T-helper 2 cell (primary cell): ENCODE measurements at places on chromosomes 11 and 22.

GRCh38 chr11:61880454-61880853 lies 10.9 kb downstream of the FADS3 start:
- no peak for DNase-seq

- no peak for DNase-seq
Measured at GRCh38 chr11:94832604-94833235, 64.6 kb downstream of the AMOTL1 start.

DNA sequence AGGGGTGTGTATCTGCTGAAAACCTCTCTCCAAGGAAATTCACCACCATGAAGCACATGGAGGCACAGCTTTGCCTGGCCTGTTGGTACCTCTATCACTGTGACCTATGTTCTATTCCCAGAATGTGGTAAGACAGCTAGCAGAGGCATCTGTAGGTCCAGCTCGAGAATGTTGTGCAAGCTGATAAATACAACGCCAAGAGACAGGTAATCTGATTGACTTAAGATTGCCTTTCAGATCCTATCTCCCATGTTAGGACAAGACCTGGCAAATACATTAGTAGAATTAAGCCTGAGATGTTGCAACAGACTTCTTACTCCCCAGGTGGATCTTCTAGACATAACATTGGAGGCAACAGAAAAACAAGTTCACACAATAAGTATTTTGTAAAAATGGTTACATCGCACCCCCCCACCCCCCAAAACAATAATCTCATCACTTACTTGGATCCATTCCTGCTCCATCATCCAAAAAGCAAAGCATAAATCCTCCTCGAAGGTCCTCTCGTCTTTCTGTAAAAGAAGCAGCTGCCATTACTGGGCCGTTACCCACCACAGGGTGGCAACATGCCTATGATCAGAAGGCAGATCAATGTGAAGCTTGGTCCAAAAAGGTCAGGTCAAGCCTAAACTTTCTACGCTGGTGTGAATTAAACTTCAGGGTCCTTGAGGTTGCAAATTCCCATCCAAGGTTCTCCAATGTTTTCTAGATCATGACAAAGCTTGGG lies 18.5 kb downstream of the MORC2 start:
- DNase-seq, result no peak

DNA sequence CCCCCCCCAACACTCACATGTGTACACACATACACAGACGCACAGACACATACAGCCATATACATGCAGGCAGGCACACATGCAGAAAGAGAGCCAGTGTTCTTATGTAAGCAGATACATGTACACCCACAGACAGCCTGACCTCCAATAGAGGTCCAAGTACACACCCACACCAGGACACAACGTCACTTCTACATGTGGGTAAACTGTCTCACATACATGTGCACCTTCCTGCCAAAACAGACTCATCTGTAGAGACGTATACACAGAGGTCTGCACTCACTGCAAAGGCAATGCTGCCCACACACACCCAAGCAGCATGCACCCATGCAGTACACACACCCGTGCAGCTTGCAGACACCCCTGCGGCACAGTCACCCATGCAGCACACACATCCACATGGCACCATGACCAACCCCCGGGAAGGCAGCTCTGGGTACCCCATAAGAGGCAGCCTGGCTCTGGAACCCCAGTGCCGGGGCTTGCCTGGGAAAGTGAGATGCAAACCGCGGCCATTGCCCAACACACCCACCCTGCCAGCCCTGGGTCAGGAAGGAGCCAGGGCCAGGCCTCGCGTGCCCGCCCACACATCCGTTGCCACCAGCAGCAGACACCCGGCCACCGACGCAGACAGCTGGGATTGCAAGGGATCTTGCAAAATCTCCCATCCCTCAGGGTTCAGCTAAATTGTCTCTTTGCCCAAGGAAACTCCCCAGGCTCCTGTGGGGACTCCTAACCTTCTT lies 10.1 kb downstream of the CASTOR1 start:
- DNase-seq, result no peak

DNA sequence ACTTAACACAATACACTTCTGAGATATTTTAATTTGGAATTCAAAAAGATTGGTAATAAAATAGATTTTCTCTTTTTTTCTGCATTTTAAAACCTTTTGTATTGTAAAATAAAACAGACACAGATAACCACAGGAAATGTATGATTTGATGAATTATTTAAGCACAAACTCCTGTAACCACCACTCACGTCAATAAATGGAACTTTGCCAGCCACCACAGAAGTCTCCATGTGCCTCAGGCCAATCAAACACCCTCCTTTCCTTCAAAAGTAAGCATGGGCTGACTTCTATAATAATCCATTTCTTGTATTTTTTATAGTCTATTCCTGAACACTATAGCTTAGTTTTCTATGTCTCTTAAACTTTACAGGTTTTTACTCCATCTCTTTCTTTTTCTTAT lies 721.7 kb downstream of the DLG2 start:
- no peak for DNase-seq

GRCh38 chr11:126391286-126391954 lies 35.9 kb downstream of the ST3GAL4 start:
- no peak for DNase-seq

GRCh38 chr11:40602866-40603552 lies 856.4 kb downstream of the LRRC4C start:
- DNase-seq, result no peak

DNA sequence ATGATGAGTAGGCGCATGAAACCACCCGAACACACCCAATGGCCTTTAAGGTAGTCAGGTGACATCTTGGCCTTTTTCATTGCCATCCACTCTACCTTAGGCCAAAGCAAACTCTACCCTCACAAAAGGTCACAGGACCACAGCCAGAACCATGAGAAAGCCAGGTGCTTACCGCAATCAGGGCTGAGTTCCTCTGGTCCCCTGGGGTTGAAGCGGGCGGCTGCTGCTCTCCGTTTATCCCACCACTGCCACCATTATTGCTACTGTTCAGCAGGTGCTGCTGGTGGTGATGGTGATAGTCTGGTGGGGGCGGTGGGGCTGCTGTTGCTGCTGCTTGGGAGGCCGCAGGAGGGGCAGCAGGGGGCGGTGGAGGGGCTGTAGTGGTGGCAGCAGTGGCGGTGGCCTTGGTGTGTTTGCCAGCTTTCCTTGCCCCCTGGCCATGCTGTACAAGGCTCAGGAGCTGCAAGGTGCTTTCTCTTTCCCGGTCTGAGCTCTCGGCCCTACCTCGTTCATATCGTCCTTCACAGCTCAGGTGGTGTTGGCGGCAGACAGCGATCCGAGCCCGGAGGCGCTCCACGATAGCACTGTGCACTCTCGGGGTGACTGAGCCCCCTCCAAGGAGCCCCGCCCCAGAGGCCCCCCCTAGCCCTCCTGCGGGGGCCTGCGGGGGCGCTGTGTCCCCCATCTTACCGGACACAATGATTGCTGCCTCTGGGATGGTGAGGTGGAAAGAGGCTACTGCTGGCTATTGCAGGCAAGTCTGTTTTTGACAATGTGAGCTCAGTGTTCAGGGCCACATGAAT lies 1.6 kb downstream of the MAML2 start:
- DNase-seq, result peak; percentile 69

DNA sequence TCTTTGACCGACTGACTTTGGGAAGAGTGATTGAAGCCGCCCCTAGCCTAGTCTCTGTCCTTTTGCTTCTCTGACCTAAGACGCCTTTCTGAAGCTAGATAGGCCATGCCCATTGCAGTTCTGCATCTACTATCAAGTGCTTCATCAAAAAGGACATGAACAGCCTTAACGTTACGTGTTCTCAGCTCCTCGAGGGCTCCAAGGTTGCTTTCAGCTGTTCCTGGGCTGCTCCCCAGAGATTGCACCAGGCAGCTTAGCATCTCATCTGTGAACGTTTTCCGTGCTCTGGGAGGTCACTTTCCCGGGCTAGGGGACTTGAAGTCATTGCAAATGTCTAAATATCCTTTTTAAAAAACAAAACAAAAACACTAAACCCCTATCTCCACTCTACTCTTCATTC lies 13.9 kb downstream of the MICAL2 start:
- DNase-seq, result no peak

DNA sequence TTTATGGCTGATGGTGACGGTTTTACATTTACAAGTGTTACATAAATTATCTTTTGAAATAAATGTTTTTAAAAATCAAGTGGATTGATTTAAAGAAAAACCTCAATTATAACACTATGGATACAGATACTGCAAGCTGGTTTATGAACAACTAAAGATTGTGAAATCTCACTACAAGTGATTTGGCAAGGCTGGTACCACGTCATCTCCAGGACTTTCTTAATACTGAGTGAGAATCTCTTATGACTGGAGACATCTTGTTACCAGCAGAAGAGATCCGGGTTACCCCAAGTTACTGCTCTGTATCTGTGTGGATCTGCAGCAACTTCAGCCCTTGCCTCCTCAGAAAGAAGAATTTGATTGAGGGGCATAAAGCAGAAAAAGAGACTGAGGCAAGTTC lies 452.9 kb downstream of the MN1 start:
- no peak for DNase-seq

GRCh38 chr22:27971926-27972325 lies 52.9 kb upstream of the PITPNB start:
- DNase-seq, result no peak

DNA sequence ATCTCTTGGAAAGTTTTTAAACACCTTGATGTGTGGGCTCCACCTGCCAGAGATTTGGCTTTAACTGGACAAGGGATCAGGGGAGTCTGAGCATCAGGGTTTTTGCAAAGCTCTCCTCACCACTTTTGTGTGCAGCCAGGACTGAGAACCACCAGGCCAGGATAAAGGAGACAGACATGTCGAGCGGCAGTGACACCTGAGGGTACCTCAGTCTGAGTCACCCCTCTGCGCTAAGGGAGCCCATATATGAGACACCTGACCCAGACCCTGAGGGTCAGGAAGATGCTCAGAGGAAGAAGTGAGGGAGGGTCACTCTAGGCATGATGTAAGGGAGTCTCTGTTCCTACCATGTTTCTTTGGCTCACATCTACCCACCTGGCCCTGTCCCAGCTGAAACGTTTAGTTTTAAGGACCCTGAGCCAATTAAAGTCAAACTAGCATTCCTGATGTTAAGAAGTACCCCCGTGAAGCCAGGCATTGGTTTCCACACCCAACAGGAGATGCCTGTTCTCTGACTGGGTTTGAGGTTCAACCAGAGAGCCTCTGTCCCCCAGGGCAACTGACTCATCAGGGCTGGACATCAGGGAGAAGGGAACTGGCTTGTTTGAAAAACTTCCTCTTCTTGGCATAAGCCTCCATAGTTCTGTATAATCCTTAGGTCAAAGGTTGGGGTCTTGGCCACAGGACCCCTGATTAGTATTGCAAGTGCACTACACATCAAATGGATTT lies 72.4 kb upstream of the BIRC3 start:
- DNase-seq, result no peak

- no peak for DNase-seq
Measured at GRCh38 chr22:20080776-20081654, 974 bp downstream of the DGCR8 start.

DNA sequence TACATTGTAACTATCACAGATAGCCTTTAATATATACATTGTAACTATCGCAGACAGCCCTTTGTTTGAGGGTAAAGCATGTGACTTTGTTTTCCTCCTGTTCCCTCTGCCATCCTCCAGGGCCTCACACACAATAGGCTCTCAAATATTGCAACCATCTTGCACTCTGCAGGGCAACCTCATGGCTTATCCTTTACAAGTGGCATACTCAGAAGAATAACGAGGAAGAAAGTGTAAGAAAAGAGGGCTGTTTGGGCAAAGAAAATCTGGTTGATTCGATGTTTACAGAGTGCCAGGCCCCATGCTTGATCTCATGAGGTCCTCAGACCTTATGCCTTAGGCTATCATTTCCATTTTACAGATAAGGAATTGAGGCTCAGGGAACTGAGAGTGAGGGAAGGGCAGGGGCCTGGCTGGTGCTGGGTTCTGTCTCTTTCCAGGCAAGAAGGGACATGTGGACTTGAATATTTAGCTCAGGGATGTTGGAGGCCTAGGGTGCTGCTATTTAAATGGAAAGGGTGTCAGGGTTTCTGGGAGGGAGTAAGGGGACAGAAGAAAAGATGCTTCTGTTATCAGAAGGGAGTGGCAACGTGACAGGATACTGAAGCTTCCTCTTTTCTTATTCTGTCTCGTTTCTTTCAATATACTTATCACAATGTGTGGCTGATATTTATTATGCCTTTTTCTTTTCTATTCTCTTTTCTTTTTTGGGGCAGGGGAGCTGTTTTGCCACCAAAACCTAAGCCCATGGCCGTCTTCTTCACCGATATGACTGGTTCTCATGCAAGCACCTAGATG lies 1.1 kb upstream of the SAMM50 start:
- DNase-seq, result no peak

DNA sequence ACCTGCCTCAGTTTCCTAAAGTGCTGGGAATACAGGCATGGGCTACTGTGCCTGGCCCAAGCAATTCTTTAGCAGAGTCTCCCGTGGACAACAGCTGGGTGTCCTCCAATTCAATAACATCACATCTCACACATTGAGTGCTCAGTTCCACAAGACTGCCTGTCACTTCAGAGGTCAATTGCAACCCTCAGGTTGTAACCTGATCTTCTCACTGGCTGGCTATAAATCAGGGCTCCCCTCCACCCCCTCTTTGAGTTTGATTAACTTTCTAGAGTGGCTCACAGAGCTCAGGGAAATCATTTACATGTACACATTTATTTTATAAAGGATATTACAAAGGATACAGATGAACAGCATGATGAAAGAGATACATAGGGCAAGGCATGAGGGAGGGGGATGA lies 68.1 kb downstream of the MCHR1 start:
- DNase-seq, result no peak

GRCh38 chr22:47034905-47035419 lies 272.5 kb downstream of the TBC1D22A start:
- no peak for DNase-seq

- no peak for DNase-seq
Measured at GRCh38 chr11:83601201-83601913, 315.2 kb upstream of the CCDC90B start.

DNA sequence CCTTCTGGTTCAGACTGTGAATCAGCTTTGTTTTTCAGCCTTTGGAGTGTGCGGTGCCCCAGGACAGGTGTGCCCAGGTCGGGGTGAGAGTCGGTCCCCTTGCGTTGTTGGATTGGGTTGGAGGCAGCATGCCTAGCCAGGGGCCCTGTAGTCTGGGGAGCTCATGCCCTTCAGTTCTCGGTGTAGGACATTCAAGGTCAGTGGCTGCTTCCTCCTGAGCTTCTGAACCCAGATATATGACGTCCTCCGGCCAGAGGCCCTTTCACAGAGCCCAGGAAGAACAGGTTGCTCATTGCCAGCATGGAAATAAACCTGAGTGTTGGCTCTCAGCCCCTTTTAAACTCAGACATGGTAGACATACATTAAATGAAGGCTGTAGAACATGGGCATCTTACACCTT lies 2.7 kb downstream of the CSRP3 start:
- DNase-seq, result no peak

DNA sequence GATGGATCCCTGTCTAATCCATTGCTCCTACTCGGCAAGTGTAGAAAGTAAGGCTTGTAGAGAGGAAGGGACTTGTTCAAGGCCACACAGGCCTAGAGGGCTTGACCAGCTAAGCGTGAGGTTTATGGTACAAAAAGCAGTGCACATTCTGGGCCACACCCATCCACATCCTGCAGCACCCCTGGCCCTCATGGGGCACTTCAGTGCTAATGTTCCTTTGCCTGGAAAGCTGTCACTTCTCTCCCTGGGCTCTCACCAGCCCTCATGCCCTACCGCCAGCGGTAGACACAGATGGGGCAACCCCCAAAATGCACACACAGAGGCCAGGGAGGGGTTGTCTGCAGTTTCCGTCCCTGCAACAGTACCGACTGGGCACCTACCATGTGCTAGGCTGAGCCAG lies 7.1 kb upstream of the MGAT3 start:
- no peak for DNase-seq

GRCh38 chr22:45720839-45721378 lies 49.3 kb downstream of the ATXN10 start:
- DNase-seq, result no peak
